ENCODE measurements at places on chromosomes 3 and 15. TPM values are rescaled to one million over a fixed set of nuclear protein-coding genes. Genes with fewer than 3 reads are reported as not detected.

Gene CFAP100
- not detected for total RNA-seq

Gene XYLB
- total RNA-seq: 14.0 TPM

Gene PP2D1
- total RNA-seq: not detected

Gene SYNPR
- total RNA-seq: not detected

Gene ANKRD63
- 0.89 TPM for total RNA-seq

Gene PLA2G4B
- total RNA-seq: 4.7 TPM

Gene TLR9
- 0.15 TPM for total RNA-seq

Gene GOLGA8T
- total RNA-seq: not detected

Gene DUOX1
- total RNA-seq: 19.6 TPM

Gene GLDN
- 3.0 TPM for total RNA-seq

Measured in HCT116 (cell line).